NCI-H526 (cell line): ENCODE measurements at places on chromosomes 12 and 14.

DNA sequence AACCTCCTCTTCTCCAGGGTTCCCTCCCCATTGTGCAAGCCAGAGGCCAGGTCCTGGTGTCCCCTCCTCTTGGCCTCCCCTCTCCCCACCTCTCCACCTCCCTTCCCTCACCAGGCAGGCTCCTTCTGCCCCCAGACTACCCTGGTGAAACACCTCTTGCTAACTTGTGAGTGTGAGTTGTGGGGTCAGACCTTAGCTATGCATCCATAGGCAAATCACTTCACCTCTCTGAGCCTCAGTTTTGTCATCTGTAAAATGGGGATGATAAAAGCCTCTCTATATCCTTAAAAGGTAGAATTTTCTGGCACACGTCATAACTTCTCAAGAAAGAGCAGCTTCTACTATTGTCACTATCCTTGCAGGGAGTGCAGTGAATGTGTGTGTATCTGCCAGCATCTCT, 7.9 kb upstream of the DIO3 start:
- DNase-seq: no peak

DNA sequence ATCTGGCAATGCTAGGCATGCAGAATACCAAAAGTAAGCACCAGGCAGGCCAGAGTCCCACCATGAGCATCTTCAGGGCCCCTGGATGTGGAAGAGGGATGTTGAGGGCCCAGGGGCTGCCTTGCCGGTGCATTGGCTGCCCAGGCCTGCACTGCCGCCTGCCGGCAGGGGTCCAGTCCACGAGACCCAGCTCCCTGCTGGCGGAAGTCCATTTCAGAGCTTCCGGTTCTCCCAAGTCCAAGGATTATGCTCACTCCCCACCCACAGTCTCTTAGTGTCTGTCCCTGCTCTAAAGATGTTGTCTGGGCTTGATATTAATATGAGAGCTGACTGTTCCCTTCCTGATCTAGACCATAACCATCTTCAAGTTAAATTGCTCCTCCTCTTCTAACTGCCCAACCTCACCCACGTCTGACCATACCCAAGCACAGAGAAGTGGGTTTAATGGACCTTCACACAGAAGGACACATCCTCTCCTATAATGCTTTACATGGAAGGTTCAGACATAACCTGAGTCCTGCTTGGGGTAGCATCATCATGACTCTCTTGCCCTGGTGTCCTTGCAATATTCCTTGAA, 117.4 kb downstream of the DAD1 start:
- DNase-seq: no peak

DNA sequence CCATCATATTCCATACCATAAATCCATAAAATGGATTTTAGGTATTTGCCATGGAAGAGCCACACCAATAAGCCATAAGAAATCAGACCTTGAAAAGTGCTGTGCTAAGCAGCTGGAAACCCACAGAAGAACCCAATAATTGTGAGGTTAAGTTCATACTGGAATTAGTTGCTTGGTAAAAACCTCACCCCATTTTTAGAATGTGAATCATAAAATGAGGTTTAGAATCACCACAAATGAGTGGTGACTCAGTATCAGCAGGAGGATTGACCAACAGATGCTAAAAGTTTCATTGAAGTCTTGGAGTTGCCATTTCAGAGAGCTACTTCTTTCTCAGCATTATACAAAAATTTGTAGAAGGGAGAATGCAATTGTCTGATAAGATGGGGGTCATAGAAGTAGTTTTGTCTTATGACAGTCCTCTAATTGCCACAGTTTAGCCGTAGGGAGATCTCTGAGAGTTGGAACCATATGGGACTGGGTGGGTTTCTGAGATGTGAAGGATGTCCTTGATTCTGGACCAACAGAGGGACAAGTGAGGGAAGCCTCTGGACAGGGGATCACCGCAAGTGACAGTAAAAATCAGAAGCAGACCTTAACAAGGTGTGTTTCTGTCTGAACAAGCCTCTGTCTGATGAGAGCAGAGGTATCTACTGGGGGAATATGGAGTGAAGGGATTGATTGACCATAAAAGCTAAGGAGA, 1.4 kb upstream of the STON2 start:
- DNase-seq: no peak

GRCh38 chr12:40093512-40093911, 12.4 kb downstream of the SLC2A13 start:
- no peak for DNase-seq

- DNase-seq: no peak
Observed at GRCh38 chr14:74293606-74294005, 9.1 kb downstream of the ABCD4 start.

GRCh38 chr12:132724506-132725241, 14.0 kb downstream of the PGAM5 start:
- DNase-seq: no peak

DNA sequence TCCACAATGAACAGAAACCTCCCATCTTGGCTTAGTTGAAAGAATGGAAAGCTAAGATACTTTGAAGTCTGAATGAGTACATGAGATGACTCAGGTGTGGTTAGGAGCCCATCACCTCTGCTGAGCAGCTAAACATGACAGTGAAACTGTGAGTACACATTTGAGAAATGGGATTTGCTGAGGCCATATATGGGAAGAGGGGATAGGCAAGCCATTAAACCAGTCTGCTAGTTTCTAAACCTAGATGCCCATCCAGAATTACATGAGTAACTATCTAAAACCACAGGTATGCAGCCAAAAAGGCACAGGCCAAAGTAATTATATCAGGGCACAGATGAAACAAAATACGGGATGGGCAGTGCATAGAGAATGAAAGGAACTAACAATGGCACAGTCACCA, 41.2 kb downstream of the NKX2-1 start:
- no peak for DNase-seq

DNA sequence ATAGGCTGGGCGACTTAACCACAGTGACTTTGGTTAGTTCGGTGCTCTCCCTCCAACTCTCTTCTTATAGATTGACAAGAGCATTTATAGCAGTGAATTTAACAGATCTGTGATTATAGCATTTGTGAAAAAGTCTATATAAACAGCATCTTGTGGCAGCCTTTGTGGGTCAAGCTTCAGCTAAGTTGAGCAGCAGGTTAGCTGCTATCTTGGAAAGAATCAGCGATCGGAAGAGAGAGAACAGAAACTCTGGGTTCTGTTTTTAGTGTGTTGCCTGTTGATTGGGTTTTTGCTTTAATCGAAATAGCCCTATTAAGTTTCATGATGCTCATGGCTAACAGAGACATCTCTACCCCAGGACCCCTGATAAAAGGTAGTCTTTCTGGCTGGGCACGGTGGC, 20.2 kb downstream of the EVL start:
- DNase-seq: no peak

GRCh38 chr12:87254381-87255030, 774.7 kb downstream of the C12orf50 start:
- no peak for DNase-seq

- DNase-seq: no peak
Observed at GRCh38 chr12:115134298-115134697, 450.3 kb upstream of the TBX3 start.

- DNase-seq: no peak
Observed at GRCh38 chr12:93831374-93831773, 154.2 kb downstream of the CRADD start.

GRCh38 chr14:54782751-54783659, 119.6 kb downstream of the GCH1 start:
- DNase-seq: peak; percentile 33

DNA sequence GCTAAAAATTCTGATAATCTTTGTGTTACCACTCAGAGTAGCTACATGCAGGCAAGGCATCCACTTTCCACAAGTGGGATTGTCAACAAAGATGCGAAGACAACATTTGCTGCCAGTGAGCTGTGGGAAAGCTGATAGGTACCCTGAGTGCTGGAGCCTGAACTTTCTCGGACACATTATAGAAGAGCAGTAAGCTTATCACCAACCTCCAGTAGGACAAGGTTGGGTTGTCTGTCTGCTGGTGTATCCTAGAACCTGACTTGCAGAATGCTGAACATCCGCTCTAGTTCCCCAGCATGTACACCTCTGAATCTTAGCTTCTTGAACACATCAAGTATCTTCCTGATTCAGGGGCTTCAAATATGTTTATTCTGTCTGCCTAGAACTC, 103.8 kb upstream of the PPM1H start:
- no peak for DNase-seq

- DNase-seq: no peak
Observed at GRCh38 chr14:23442721-23443356, 7.4 kb upstream of the MYH7 start.

DNA sequence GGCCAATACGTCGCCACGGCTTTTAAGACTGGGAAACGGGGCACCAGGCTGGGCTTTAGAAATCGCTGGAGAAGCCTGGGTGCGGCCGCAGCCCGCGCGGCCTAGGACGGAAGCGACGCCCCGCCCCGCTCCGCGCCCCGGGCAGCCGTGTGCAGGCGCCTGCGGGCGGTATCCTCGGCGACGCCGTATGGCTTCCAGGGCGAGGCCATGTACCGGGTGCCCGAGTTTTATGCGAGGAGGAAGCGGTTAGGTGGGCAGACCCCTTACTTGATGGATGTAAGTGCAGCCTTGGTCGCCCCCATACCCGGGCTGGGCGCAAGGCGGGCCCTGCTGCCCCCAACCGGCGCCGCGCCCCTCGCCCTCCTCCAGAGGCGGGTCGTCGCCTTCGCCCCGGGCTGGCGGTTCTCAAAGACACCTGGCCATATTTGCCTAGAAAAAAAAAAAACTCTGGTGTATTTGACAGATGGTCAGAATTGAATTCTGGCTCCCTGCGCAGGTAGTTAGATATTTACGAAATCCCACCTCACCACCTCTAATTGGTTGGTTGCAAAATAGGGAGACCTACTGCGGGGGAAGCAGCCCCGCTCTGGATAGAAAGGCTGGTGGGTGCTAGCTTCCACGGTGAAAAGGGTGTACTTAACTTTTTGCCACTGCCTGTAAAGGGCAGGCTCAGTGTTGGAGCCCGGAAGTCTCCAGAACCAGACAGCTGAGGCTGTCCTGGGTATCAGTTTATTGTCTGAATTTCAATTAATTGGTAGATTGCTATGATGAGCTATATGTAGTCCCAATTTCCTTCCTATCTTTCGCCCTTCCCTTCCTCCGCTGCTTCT, at the start of gene PPP1R36:
TSS of gene PPP1R36 (plus strand) at position 171 of the 830 bp plus-strand sequence. CDS start at position 208, 37 bp downstream.
- peak; percentile 56 for DNase-seq

- DNase-seq: no peak
Observed at GRCh38 chr14:55645145-55645544, 65.1 kb downstream of the KTN1 start.

DNA sequence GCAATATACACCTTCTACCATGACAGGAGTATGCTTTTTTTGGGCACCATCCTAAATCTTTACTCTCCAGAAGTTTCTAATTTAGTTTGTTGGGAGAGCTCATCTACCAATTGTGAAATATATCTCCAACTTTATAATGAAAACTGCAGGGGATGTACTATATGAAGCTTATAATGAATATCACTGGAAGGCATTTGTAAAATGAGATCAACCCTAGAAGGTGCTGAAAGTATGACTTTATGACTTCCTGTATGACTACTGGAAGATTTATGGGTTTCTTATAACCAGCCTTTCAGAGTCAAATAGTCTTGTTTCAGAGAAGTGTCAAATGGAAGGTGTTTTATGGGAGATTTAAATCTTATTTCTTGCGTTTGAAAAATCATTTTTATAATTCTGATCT, 122.9 kb downstream of the MYRFL start:
- DNase-seq: no peak

DNA sequence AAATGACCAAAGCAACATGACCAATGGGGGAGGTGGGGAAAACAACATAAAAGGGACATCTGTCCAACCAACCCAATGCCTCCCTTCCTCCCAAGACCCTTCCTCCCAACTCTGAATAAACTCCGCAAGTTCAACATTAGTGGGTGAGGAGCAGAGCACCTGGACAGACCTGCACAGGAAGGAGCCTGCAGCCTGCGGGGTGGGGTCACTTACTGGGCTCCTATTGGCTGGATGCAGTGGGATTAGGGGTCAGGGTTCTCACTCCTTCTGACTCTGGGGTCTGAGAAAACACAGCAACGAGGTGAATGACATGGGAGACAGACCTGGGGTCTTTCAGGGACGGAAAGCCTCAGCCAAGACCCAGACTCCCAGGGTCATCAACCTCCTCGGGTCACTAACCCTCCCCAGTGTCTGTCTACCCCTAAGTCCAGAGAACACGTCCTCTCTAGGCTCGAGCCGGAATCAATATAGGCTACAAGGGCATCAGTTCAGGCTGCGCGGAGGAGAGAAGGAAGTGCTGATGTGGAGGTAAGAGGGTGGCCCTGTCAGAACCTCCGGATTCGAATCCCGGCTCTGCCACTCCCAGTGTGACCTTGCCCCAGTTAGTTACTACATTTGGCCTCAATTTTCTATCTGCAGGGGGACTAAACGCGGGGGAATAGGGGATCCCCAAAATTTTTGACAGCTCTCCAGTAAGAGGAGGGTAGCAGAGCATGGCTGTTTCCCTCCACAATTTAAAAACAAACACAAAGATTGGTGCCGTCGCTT, 860 bp downstream of the NDRG2 start:
- DNase-seq: no peak

- DNase-seq: no peak
Observed at GRCh38 chr14:22232486-22232885, 356.5 kb downstream of the DAD1 start.

- peak; percentile 43 for DNase-seq
Observed at GRCh38 chr12:53232646-53233461, 845 bp upstream of the RARG start.

GRCh38 chr12:51848841-51849735, 570 bp upstream of the FIGNL2 start:
- DNase-seq: no peak

DNA sequence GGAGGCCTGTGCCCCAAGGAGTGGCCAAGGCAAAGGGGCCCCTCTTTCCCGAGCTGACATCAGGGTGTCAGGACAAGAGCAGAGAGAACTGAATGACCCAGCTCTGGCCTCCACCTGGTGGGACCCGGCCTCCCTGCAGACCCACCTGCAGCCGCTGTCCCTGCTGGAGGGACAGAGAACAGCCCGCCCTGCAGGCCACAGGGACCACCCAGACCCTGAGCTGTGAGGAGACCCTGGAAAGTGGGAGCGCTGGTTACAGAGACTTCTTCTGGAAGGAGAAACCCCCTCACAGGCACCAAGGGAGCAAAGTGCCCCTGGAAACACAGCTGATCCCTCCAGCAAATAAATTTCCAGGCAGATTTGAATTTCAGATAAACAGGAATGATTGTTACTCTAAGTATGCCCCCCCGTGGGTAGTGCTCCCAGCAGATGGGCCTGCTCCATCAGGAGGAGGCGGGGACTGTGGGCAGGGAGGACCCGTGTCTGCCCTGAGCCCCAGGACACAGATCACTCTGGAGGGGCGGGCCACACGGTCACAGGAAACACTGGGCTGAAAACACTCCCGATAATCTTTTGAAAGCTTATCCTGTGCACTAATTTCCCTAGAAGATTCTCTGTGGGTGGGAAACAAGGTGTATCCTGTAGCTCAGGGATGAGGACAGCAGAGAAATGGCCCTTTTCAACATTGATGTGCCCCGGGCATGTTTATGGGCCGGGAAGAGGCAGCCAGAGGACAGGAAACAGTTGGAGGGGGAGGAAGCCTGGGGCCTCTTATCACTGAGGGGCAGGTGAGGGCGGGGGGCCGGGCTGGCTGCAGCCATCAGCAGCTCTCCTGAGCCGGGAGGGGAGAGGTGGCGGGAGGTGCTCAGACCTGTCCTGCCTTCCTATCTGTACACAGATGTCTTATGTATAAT, 276.0 kb downstream of the ADGRD1 start:
- DNase-seq: peak; percentile 93
